ENCODE measurements at places on chromosomes 2 and 18.

- DNase-seq = no peak
These were observed 40.4 kb downstream of the PTPN2 start for GRCh38 chr18:12843420-12844350.

GRCh38 chr2:181190711-181191110 lies 210.3 kb downstream of the UBE2E3 start:
- no peak for DNase-seq

DNA sequence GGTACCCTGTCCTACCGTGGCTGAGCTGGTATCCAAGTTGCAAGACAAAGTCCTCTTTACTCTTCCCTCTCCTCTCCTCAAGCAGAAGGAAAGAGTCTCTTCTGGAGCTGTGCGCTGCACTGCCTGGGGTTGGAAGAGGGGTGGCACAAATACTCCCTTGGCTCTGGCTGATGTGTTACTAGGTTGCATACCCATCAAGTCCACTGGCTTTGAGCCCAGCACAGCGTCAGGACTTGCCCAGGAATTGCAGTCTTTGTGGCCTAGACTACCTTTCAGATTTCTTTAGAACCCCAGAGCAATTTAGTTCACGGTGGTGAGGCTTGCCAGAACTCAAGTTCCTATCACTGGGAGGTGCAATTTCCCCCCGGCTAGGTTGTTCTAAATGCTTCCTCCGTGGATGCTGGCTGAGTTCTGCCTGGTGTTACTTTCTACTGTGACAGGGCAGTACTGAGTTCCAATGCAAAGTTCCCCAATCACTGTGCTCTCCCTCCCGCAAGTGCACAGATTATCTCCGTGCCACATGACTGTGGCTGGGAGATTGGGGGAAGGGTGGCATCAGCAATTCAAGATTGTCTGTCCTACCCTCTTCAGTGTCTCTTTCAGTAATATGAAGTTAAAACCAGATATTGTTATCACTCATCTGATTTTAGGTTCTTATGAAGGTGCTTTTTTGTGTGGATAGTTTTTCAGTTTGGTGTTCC lies 13.4 kb downstream of the MYO3B start:
- DNase-seq = no peak

GRCh38 chr2:20064421-20064820 lies 13.0 kb upstream of the LAPTM4A start:
- no peak for DNase-seq

DNA sequence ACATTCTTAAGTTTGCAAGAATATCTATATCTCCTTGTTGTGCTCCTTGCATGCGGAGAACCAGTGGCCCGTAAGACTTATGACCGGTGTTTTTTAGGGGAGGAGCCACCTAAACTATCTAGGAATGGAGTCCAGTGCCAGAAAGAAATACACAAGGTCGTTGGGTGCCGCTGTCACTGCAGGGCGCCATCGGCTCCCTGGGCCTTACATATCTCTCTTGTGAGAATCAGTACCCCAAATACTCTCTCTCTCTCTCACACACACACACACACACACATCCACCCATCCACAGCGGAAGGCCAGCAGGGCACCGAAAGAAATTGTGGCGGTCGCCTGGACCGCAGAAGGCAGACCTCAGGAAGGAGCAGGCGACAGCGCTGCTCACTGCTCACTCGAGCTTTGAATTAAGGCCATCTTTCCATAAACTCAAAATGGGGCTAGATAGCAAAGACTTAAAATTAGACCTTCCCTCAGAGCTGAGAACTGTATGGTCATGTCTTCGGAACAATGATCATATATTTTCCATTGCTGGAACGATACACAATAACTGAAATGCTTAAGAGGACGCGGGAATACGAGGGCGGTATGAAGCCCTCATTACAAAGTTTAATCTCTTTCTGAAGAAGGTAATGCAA lies 10.4 kb downstream of the NR4A2 start:
- no peak for DNase-seq

GRCh38 chr18:61957801-61958516 lies 65.2 kb upstream of the RNF152 start:
- DNase-seq = no peak

GRCh38 chr18:48215876-48216638 lies 193.1 kb downstream of the ZBTB7C start:
- DNase-seq = no peak

DNA sequence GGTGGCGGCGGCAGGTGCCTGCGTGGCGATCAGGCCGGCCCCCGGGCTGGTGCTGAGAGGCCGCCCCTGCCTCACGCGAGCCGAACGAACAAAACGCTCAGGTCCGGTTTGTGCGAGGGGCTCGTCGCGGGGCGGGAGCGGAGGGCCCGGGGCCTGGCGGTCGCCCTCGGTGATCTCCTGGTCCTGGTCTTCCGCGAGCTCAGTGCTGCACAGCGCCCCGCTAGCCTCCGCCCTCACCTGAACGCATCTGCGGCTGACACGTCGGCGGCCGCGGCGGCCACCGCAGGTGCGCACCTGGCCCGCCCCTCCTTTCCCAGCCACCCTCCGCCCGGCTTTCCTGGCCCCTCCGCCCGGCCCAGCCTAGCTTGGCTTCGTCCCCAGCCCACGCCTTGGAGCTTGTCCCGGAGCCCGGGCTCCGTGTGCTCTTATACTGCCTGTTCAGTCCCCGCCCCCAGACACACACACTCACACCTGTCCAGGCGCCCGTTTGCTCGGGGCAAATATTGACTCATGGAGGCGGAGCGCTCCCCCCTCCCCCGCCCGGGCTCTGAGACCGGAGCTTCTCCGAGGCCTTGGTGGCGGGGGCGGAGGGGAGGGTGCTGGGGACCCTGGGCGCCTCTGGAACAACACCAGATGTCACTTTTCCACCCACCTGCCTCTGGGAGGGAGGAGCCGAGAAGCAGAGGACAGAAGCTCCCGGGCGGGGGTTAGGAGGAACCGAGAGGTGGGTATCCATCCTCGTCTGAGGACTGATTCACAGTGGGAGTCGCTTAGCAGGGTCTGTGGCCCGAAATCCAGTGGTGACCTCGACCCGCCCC lies 8.6 kb upstream of the CRYBA2 start:
- DNase-seq = no peak

DNA sequence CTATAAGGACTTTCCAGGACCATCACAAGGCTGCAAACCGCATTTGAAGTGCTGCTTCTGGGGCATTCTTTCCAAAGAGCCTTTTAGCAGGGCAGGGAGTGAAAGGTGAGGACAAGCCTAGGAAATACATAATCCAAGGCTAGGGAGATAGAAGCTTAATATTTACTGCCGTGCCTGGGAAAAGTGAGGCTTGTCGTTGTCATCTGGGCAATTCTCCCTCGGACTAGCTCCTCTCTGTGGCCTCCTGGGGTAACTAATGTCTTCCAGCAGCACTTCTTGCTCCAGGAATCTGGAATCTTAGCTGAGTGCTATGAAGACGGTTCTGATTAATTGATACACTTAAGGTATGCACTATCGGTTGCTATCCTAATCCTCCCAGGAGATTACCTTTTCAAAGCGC lies 69.3 kb upstream of the ATL2 start:
- no peak for DNase-seq

- no peak for DNase-seq
These were observed 189.3 kb upstream of the STK17B start for GRCh38 chr2:196360650-196361049.

- no peak for DNase-seq
These were observed 150.5 kb downstream of the COPS8 start for GRCh38 chr2:237236188-237236587.

- no peak for DNase-seq
These were observed 13.0 kb downstream of the IMPA2 start for GRCh38 chr18:11994336-11994702.

DNA sequence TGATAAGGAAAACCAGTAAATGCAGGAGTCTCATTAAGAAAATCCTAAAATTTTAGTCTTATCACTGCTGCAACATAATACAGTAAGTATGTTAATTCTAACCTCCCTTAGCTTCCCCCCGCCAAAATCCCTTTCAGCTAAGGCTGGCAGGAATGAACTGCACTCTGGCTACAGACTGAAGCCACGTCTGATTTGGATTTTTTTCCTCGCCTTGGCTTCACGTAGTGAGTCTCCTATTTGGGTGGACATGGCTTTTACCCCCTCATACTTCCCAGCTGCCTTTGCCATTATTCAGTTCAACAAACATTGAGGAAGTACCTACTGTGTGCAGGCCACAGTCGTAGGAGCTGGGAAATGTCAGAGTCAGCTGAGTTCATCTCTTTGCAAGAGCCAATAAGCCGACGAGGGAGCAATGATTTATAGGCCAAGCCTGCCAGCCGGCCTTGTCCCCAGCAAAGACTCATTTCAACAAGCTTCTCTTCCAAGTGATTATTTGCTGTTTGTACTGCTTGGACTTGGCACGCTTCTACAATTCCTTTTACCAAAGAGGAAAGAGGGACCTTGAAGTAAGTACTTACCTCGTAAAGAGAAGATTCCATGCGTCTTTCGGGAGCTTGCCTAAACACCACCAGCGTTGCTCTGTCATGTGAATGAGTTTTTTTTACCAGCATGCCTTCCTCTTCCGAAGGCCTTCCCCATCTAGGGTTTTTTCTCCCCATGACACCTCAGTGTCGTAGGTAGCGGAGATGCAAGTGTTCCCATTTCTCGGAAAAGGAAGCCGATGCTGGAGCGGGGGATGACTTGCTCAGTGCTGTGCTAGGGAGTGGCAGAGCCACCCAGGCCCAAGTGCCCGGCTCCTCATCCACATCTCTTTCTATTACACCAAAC lies 138.6 kb downstream of the KLHL29 start:
- no peak for DNase-seq

DNA sequence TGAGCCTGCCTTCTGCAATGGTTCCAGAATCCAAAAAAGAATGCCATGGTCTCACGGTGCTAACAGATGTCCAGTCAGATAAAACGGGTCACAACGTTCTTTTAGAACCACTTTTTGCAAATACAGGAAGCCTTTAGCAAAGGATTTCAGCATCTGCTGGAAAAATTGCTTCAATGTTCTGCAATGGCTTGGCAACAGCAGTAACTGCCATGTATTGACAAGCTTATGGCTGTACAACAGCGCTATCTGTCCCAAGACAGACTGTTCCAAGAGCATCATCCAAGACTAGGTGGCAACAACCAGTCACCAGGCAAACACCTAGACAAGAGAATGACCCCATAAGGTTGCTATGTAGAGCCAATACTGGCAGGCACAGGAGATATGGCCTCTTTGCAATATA lies 37.6 kb upstream of the RIOK3 start:
- DNase-seq = no peak

GRCh38 chr2:47003641-47004427 lies 88.2 kb upstream of the MCFD2 start:
- no peak for DNase-seq

- DNase-seq = no peak
These were observed 70.3 kb upstream of the RAB12 start for GRCh38 chr18:8538935-8539334.

DNA sequence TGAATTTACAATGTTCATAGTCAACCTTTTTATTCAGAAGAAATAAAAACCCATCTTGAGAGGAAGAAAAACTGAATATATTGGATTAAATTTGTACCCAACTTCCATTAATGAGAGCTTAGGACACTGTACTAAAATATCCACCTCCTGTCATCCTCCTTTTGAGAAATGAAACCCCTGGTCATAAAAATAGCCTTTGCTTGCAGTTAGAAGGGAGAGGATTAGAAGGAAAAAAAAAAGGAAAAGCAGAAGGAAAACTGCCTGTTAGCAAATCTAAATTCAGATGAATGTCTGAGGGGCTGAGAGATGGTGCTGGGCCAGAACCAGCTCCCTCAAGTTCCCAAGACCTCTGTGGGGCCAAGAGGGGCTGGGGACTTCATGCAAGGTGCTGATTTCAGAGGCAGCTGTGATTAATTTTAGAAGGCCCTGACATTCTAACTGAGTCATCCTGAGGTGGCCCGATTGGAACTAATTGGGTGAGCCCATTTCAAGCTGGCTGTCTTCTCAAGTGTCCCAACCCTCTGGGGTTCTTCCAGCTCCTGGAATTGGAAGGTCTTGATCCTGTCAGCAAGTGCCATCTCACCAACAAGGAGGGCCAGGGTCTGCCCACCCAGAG lies 38.4 kb upstream of the BIN1 start:
- no peak for DNase-seq

GRCh38 chr18:63265326-63265725 lies 54.2 kb downstream of the BCL2 start:
- DNase-seq = no peak

- no peak for DNase-seq
These were observed 61.4 kb upstream of the MSTN start for GRCh38 chr2:190123956-190124355.

GRCh38 chr2:226862623-226863022 lies 26.8 kb downstream of the RHBDD1 start:
- DNase-seq = no peak

DNA sequence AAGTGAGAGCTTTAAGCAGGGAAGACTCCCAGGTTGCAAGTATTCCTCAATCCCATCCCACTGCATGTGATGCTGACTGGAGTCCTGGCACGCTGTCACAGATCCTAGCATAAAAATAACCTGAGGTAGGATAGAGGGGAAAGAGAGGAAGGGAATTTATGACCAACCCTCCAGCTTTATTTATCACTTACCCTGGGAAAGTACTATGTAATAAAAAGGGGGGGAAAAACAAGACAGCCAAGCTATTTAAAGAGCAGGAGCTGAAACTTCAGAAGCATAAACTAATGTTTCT lies 122.2 kb downstream of the SLC8A1 start:
- DNase-seq = no peak

- DNase-seq = no peak
These were observed 6.7 kb upstream of the SCYGR1 start for GRCh38 chr2:227394401-227394800.

GRCh38 chr2:74441170-74441689 lies 507 bp downstream of the RTKN start:
- DNase-seq = no peak

DNA sequence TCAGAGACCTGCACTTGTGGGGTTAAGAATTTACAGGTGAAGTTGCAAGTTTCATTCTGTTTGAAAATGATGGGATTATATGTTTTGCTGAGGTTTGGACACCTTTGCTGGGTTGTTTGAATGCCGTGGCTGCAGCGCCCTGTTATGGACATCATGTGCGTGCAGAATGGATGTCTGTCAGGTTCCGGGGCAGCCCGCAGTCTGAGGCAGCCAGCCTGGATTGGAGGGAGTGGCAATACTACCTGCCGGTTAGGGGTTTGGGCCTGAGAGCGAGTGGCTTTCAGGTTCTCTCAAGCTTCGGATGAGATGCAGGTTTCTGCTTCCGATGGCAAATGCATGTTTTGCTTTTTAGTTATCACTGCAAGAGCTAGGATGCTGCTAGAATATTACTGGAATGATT lies 1.1 kb downstream of the CASP8 start:
- peak; percentile 74 for DNase-seq

DNA sequence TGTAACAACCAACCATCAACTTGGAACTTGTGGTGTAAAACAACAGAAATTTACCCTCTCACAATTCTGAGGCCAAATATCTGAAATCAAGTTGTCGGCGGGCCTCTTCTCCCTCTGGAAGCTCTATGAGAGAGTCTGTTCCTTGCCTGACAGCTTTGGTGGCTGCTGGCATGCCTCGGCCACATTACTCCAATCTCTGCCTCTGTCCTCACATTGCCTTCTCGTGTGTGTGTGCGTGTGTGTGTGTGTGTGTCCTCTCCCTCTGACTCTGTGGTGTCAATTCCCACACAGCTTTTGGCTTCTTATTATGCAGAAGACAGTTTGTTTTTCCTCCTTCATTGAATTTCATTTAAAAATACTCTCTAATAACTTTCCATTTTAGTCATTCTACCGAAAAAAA lies 50.4 kb downstream of the ZDBF2 start:
- DNase-seq = no peak

Measured in CD4-positive, alpha-beta T cell treated with Interleukin-12 subunit alpha and Interleukin-12 subunit beta, for 1 hour (primary cell).